ENCODE measurements at places on chromosomes 6 and 20.
A peak's percentile ranks its signal among the peaks of the same experiment; 100 is the strongest.

DNA sequence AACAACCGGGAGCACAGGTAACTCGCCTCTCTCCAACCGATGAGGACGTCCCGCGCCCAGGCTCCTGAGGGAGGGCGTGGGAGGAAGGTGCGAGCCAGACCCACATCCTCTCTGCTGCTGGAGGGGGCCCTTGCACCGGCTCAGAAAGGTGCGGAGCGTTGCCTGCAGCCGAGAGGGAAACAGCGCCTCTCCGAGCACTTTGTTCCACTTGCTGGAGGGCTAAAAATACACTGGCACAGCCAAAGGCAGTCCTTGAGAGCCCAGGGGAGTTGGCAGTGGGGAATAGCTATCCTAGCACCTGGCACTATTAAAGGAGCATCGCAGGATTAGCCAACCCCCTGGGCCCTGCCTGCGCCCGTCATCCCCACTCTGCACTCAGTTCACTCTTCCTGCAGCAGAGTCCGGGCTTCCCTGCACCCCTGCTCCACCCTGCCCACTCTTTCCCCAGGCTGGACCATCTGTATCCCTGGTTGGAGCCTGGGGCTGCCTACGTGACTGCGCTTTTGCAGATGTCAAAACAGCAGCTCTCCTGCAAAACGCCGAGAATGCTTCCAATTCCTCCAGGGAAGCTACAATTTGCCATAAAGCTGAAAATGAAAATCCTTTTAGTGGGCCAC, 108.9 kb downstream of the SNX5 start:
- no peak for DNase-seq

DNA sequence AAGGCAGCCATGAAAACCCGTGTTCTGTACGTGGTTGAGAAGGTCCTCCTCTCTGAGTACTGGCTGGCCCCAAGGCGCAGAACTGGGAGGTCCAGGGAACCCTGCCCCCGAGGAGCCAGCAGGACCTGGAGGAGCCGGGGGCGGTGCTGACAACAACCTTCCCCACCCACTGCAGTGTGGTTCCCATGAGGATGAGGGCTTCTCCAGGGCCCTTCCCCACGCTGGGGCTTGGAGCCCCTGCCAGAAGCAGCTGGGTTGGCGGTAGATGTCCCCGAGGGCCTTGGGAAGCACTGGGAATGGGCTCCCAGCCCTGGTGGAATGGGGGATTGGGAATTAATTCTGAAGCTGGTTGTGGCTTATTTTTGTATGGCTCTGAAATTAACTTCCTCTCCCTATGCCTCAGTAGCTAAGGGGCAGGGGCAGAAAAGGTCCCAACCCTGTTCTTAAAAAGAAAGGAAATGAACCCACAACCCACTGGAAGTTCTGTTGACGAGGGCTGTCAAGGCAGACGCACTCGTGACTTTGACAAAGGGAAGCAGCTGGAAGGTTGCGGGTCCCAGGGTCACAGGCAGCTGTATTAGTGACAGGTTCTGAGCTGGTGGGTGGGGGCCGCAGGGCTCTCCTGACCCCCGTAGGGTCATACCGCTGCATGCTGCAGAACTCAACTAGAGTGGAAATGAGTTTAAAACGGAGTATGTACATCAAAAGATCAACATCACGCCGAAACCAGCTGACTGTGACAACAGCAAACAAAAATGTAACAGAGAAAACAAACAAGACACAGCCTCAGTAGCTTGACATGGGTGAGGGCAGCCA, 13.9 kb upstream of the HELZ2 start:
- peak; percentile 51 for DNase-seq

DNA sequence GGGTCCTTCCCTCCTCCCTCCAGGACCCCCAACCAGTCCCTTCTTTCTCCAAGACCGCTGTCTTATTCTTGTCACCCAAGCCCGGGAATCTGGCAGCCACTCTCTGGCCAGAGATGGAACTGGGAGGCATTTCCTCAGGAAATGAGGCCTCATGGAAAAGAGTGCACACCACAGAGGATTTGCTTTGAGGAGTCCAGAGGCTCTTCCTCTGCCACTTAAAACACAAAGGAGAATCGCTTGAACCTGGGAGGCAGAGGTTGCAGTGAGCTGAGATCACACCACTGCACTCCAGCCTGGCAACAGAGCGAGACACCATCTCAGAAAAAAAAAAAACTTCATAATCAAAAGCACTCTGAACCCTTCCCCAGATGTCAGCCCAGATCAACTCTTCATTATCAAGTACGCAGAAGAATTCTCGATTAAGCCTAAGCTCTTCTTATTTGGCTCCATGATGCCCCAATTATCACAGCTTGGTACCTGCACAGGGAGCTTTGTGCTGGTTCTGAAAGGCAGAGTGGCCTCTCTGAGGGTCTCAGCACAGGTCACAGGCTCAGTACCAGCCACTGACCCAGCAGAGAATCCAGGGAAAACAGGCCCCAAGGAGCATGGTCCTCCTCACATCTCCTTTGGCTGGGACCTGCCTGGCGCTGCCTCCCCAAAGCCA, 82.9 kb upstream of the MAFB start:
- DNase-seq, result no peak

- no peak for DNase-seq
Measured at GRCh38 chr6:73955800-73956199, 259.8 kb downstream of the CD109 start.

DNA sequence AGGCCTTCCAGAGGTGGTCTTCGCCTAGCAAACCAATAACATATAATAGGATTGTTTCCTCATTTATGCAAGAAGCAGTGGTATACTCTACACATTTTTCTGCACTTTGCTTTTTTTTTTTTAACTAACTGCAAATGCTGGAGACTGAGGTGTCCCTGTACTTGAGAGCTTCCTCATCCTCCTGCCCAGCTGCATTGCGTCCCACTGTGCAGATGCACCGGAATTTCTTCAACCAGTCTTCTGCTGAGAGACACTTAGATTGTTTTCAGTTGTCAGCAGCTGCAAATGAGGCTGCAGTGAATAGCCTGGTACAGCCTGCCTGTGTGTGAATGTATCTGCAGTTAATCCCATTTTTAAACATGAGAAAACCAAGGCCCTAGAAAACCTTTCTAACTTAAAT, 11.5 kb downstream of the FGD2 start:
- no peak for DNase-seq

- DNase-seq, result peak; percentile 21
Measured at GRCh38 chr20:24769878-24770627, 179.0 kb upstream of the CST7 start.

DNA sequence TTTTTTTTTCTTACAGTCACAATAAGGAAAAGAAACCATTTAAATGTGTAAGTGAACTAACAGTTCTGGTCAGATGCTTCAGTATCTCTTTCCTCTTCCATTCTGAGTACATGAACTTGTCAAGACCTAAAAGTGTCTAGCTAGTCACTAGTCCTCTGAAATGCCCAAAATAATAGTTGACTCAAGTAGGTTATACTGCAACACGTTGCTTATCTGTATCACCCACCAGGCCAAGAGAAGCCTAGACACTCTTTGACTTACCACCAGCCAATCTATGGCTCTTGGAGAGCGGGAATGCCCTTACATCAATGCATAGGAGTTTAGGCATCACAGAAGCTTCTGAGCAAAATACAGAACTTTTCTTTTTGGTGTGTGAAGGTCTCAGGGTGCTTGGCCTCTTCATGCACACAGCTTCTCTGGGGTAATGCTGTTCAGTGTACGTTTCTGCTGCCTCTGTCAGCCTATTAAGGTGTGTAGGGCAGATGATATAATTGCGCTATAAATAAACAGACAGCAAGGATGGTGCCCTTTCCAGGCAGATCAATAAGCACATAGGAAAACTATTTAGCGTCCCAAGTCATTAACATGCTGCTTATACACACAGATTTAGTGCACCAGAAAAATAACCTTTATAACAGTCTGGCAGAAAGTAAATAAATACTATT, 7.8 kb upstream of the GFOD1 start:
- DNase-seq, result no peak

- no peak for DNase-seq
Measured at GRCh38 chr6:3454273-3455010, 2.4 kb downstream of the SLC22A23 start.

- DNase-seq, result no peak
Measured at GRCh38 chr20:39289316-39289715, 327.2 kb downstream of the DHX35 start.

- no peak for DNase-seq
Measured at GRCh38 chr6:114389111-114389510, 46.3 kb upstream of the HS3ST5 start.

- no peak for DNase-seq
Measured at GRCh38 chr6:28402197-28402596, 2.6 kb upstream of the ZSCAN12 start.

- no peak for DNase-seq
Measured at GRCh38 chr6:154932515-154933027, 62.5 kb upstream of the TIAM2 start.

DNA sequence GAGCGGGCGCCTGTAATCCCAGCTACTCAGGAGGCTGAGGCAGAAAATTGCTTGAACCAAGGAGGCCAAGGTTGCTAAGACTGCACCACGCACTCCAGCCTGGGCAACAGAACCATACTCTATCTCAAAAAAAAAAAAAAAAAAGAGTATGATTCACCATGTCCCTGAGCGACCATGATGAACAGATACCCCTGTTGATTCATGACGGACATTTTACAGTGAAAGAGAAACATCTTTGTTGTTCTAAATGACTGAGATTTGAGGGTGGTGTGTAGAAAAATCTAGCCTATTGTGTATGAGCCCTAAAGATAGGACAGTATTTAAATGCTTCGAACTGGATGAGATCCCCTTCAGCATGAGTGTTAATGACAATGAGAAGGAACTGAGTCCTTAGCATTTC, 32.8 kb downstream of the RBM24 start:
- DNase-seq, result no peak

GRCh38 chr20:50191065-50191543, 474 bp downstream of the CEBPB start:
- peak; percentile 71 for DNase-seq

DNA sequence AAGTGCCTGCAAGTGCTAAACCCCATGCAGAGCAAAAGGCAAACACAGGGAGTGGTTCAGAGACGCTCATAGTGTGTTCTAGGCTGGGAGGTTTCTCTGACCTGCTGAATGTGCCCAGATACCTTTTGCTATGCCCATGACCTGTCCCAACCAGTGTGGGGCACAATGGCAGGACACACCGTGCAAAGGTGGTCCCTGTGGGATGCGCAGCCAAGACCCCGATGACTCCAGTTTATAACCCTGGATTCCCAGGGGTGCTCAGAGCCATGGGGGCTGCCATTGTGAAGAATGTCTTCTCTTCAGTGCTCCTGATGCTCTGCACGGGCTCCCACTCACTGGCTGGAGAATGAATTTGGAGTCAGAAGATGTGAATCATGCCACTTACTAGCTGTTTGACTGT, 2.2 kb upstream of the NINL start:
- no peak for DNase-seq

GRCh38 chr6:27888566-27888965, 23.6 kb downstream of the OR2B2 start:
- no peak for DNase-seq

GRCh38 chr6:54361188-54361587, 52.9 kb downstream of the TINAG start:
- no peak for DNase-seq

DNA sequence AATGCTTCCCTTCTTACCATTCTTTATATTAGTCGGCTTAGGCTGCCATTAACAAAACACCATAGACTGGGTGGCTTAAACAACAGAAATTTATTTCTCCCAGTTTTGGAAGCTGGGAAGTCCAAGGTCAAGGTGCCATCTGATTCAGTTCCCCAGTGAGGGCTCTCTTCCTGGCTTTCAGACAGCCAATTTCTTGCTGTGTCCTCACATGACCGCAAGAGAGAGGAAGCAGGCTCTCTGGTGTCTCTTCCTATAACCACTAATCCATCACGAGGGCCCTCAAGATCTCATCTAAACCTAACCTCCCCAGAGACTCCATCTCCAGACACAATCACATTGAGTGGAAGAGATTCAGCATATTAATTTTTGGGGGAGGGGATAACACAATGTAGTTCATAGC, 193.0 kb upstream of the SGK1 start:
- DNase-seq, result no peak

DNA sequence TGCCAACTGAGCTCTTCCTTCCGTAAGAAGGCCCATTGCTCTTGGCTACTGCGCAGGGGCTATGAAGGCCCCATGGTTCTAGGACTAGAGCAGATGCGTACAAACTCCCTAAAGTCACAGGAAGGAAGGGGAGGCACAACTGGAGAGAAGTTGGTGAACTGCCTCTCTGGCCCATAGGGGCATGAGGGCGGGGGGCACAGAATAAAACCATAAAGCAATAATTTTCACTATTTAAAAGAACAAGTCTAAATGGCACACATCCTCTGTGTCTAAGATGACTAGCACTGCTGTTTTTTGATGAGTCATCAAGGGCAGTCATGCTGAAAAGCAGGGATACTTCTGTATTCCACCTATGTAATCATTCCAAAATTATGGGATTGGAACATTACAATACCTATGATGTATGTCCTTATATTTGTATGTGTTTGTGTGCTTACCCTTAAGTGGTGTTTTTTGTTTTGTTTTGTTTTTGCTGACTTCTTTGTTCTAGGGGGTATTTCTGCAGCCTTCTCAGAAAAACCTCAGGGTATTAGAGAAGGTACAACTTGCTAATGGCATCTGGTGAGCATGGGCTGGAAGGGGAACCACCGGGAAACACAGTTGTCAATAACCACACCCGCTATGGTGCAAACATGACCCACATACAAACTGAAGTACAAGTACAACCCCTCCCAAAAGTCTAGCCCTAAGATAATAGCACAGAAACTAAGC, 36.9 kb downstream of the B4GALT5 start:
- peak; percentile 60 for DNase-seq

DNA sequence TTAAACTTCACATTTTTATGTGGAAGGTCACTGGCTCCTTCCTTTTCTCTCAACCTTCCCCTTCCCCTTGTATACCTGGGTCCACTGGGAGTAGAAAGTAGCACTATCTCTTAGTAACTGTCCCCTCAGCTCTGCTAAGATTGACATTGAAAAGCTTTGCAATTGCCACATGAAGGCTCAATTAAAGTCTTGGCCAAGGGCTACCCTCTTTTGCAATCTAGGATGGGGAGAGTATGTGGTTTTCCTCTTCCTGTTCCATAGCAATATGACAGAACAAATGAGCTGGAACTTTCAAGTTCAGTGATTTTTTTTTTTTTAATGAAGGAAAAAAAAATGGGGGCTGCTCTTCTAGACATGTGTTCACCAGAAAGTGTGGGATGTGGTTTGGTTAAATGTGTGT, 37.1 kb downstream of the PROKR2 start:
- DNase-seq, result no peak

GRCh38 chr6:52213127-52213526, 27.0 kb downstream of the IL17A start:
- DNase-seq, result no peak

- no peak for DNase-seq
Measured at GRCh38 chr6:11701573-11701972, 77.0 kb downstream of the ADTRP start.

GRCh38 chr6:90403489-90404381, 107.1 kb upstream of the BACH2 start:
- peak; percentile 75 for DNase-seq
